Activated naive CD4-positive, alpha-beta T cell treated with anti-CD3 and anti-CD28 coated beads for 36 hours (primary cell): ENCODE measurements at places on chromosomes 7 and 10. TPM values are rescaled to one million over a fixed set of nuclear protein-coding genes. Genes with fewer than 3 reads are reported as not detected.

Gene MRPS24
- total RNA-seq = 153 TPM

Gene SYT15B
- total RNA-seq = not detected

Gene DOCK1
- total RNA-seq = 0.72 TPM

Gene ZRANB1
- total RNA-seq = 10.8 TPM

Gene CALML5
- total RNA-seq = not detected

Gene GSTO2
- 3.0 TPM for total RNA-seq

Gene LMTK2
- 11.4 TPM for total RNA-seq

Gene C1QL3
- total RNA-seq = not detected

Gene NPM3
- 213 TPM for total RNA-seq

Gene LIPF
- not detected for total RNA-seq

Gene SKIDA1
- not detected for total RNA-seq

Gene BMI1
- total RNA-seq = 28.2 TPM
